ENCODE measurements at places on chromosomes 11 and 22. TPM values are rescaled to one million over a fixed set of nuclear protein-coding genes. Genes with fewer than 3 reads are reported as not detected.

GRCh38 chr11:66868726-66869566 lies 12.1 kb downstream of the LRFN4 start:
- peak; percentile 90 for DNase-seq
- no peak overlapping the region for H3K4me3 ChIP-seq
- no peaks in the 10 kb centered on the region for H3K36me3 ChIP-seq

DNA sequence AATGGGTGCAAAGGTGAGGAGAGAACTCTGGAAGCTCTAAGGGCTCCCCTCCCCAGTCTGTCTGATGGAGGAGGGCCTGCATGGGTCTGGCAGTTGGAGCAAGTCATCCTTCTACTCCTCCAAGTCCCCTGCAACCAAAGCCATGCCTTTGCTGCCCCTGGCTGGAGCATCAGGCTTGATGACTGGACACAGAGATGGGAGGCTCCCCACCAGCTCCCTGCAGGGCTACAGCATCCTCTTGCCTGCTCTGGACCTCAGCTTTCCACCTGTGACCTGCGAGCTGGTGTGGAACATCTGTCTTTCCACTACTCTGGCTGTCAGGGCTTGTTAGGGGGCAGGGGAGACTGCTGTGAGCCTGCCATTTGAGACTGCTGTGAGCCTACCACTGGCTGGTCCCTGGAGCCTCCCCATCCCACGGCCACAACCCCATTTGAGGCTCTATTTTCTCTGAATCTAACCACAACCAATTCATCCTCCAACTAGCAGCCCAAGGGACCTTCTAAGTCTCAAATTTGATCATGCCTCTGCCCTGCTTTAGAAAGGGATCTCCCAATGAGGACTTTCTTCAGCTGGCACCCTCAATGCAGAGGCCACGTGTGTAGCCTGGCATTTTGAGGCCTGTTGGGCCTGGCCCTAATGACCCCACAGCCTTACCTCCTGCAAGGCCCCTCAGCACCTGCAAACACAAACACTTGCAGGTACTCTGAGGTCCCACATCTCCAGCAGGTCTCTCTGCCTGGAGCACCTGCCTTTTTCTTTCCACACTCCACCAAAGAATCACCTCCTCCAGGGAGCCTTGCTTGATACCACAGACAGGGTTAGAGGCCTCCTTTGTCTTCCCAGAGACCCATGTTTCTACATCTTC lies 9.9 kb downstream of the P2RY6 start:
- peak overlapping the region; percentile 3 for H3K27ac ChIP-seq
- H3K4me3 ChIP-seq: no peak overlapping the region
- no peak for DNase-seq
- no peaks in the 10 kb centered on the region for H3K27me3 ChIP-seq

- DNase-seq: no peak
- H3K27me3 ChIP-seq: no peaks in the 10 kb centered on the region
- no peak overlapping the region for H3K4me3 ChIP-seq
- H3K4me1 ChIP-seq: no peaks in the 10 kb centered on the region
- H3K27ac ChIP-seq: no peak overlapping the region
These were observed 5.1 kb downstream of the ZPR1 start for GRCh38 chr11:116782728-116783127.

GLYAT gene
- not detected for total RNA-seq

KLHL35 gene
- not detected for total RNA-seq

FZD4 gene
- 11.6 TPM for total RNA-seq

OVOL1 gene
- total RNA-seq: 26.4 TPM

All from Peyer's patch (tissue), 4 donors.